ENCODE measurements at places on chromosomes 1 and 21.
A peak's percentile ranks its signal among the peaks of the same experiment; 100 is the strongest.

GRCh38 chr1:207745285-207745684, 6.6 kb upstream of the CD46 start:
- peak; percentile 48 for DNase-seq

GRCh38 chr1:152168535-152168868, 9.5 kb upstream of the RPTN start:
- no peak for DNase-seq

GRCh38 chr1:197825541-197825940, 50.3 kb upstream of the DENND1B start:
- DNase-seq, result no peak

GRCh38 chr1:32334864-32335534, 1.0 kb downstream of the MARCKSL1 start:
- DNase-seq, result no peak

DNA sequence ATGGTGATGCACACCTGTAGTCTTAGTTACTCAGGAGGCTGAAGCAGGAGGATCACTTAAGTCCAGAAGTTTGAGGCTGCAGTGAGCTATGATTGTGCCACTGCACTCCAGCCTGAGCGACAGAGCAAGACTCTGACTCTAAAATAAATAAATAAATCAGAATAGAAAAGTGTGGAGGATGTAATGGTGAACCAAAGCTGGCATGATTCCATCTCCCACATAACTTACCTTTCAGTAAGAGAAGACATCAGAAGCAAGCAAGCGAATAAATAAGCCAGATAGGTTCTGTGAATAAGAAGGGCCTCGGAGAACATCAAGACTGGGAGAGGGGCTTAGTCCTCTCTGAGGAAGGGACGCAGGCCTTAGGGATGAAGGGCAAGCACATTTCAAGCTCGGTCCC, 59.5 kb downstream of the TOMM20 start:
- no peak for DNase-seq

GRCh38 chr1:107057197-107058133, 991 bp downstream of the PRMT6 start:
- DNase-seq, result peak; percentile 52

GRCh38 chr1:44617703-44618029, 56.6 kb downstream of the TMEM53 start:
- no peak for DNase-seq

GRCh38 chr1:223041481-223041880, 101.6 kb downstream of the TLR5 start:
- peak; percentile 30 for DNase-seq

DNA sequence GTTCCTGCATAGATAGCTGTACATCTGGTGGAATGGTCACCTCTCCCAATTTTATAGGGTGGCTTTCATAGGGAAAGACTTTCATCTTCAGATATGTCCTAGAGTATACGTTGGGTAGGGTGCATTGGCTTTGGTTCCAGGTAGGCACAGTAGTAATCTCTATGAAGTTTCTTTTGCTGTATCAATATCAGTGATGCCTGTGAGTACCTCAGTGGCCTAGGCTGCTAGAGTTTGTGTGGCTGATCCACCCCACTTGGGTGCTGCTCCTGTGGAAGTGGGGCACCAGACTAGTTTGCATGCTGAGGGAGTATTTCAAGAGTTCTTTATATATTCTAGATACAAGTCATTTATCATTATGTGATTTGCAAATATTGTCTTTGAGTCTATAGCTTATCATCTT, 370.5 kb upstream of the VAMP3 start:
- DNase-seq, result no peak

DNA sequence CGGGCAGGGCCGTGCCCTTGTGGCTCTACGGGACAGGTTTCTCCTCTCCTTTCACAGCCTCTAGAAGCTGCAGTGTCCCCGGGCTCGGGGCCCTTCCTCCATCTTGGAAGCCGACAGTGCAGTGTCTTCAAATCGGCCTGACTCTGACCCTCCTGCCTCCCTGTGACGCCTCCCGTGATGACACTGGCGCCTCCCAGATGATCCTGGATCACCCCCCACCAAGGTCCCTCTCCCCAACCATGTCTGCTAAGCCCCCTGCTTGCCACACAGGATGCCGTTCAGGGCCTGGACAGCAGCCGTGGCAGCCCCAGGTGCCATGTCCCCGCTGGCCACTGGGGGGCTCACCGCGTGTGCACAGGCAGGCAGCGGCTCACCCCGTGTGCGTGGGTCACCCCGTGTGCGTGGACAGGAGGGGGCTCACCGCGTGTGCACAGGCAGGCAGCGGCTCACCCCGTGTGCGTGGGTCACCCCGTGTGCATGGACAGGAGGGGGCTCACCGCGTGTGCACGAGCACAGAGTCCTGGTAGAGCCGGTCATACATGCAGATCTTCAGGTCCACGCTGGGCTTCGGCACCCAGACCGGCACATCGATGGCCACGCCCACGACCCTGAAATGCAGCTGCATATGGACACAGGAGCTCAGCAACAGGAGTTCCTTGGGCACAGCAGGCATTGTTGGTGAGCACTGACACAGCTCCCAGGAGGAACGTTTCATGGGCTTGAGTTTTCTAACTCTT, 24.9 kb upstream of the TMEM52 start:
- DNase-seq, result peak; percentile 67

- peak; percentile 59 for DNase-seq
These were observed 161.0 kb downstream of the DHRS3 start for GRCh38 chr1:12456979-12457378.

- DNase-seq, result no peak
These were observed 2.4 kb downstream of the CFH start for GRCh38 chr1:196654271-196654670.

DNA sequence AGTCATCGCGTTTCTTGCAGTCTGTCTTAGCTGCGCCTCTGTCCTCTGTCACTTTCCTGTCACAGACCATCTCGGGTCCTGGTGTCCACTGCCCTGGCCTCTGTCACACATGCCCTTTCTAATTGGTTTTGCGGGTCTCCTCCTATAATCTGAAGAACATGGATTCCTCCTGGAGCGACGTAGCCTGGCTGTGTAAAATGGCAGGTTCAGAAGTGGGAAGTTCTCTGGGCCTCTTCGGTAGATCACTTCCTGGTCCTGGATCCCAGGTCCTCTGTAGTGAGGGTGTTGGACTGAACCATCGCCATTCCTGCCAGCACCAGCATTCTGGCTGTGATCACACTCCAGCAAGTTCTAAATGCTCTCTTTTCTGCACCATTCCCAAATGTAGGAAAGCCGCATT, 857 bp downstream of the FAM3B start:
- DNase-seq, result no peak

GRCh38 chr1:245862812-245863540, 644.1 kb downstream of the SMYD3 start:
- DNase-seq, result no peak

- no peak for DNase-seq
These were observed 92.3 kb upstream of the TARDBP start for GRCh38 chr1:10920063-10920626.

DNA sequence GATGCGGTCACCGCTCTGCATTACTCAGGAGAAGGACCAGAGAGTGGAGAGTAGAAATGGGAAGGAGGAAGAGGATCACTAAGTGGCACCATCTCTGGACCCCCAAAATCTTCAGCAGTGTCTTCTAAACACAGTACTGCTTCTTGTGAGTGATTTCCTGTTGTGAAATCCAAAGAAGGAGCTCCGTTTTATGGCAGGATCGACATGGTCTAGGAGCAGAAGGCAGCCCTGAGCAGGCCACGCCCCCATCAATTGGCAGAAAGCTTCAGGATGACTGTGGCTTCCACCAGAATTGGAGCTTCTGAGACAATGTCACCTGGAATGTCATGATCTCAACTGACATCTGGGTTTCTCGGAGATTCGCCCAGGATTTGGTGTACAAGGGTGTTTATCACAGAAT, 171.5 kb downstream of the ADSS2 start:
- peak; percentile 58 for DNase-seq

DNA sequence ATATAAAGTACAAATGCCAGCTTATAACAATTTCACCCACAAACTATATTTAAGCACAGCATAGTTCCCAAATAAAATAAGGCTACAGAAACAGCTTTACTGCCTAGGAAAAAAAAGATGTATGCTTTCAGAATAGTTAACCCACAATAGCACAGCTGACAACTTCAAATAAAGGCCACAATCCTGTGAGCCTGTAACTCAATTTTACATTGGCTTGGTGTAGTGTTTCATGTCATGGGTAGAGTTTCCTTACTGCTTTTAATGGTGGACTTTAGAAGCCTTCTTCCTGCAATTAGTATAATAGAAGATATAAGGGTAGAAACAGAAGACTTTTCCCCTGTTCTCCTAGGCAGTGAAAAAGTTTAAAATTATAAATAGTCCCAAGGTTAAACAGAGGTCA, 44.3 kb upstream of the ZC3H11B start:
- DNase-seq, result no peak

- DNase-seq, result no peak
These were observed 260.6 kb upstream of the VAMP3 start for GRCh38 chr1:7510389-7510931.
